Right atrium auricular region (tissue), 2 donors: ENCODE measurements at places on chromosomes 3 and 15. TPM values are rescaled to one million over a fixed set of nuclear protein-coding genes. Genes with fewer than 3 reads are reported as not detected.

- DNase-seq = no peak
These were observed 53.2 kb upstream of the PPARG start for GRCh38 chr3:12235691-12236090.

Gene CTXN2
- not detected for total RNA-seq

- no peak for DNase-seq
These were observed 36.0 kb downstream of the BDH1 start for GRCh38 chr3:197519801-197520211.

- no peak for DNase-seq
These were observed 48.1 kb downstream of the RAP2B start for GRCh38 chr3:153210146-153210545.

Gene GOLGA8S
- total RNA-seq = 0.31 TPM

DNA sequence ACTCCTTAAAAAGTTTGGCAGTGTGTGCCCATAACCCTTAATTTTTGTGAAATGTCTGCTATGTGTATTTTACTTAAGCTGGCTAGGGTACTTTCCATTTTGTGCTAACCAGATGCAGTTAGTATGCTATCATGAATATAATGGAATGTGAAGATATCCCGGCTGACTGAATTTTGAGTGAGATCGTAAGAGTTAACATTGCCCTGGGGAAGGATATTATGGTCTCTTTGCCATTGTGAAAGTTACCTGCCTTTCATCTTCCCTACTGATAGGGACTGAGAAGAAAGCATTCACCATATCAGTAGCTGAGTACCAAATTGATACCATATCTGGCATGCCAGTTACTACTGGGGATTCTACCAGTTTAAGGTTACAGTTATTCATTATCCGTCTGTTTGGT lies 243.2 kb downstream of the UBE2E2 start:
- no peak for DNase-seq

GRCh38 chr3:122912772-122913538 lies 114.6 kb downstream of the SEMA5B start:
- no peak for DNase-seq

DNA sequence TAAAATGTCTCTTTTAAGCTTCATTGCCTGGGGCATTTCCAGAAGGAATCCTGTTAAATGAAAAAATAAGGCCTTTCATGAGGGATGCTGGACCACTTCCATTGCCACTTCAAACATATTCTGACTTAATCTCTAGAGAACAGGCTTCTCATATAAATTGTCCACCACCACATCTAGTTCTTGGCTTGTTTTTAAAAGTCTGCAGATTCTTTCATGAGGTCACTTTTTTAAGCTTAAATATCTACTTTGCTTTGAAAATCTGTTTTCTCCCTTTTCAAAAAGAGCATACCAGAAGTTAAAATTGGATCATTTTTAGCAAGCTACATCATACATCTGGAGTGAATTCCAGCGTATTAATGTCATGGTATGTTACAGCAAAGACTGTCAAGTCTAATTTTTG lies 131.6 kb downstream of the C3orf70 start:
- DNase-seq = no peak

Gene IQCF5
- not detected for total RNA-seq

Gene GRIP2
- 13.2 TPM for total RNA-seq

- DNase-seq = no peak
These were observed 799.8 kb downstream of the NSUN3 start for GRCh38 chr3:94862703-94863102.

Gene LINGO1
- 9.4 TPM for total RNA-seq

DNA sequence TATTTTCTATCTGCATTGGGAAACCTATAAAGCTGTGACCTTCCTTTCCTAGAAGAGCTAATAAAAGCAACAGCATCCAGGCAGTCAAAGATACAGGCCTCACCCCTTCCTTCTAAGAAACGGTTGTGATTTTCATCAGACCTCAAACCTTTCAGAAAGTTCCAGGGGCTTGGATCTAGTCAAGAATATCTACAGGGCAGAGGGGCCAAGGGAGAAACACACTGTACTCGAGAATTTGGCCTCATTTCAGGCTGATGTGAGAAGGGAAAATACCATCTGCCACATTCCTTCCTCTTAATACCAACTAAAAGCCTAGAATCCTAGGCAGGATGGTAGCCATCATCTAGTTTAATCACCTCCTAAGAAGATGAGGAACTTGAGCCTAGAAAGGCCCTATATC lies 24.5 kb upstream of the BCL6 start:
- DNase-seq = no peak

- DNase-seq = no peak
These were observed 57.2 kb downstream of the KIF9 start for GRCh38 chr3:47225310-47225906.
